ENCODE measurements at places on chromosomes 16 and 17.

DNA sequence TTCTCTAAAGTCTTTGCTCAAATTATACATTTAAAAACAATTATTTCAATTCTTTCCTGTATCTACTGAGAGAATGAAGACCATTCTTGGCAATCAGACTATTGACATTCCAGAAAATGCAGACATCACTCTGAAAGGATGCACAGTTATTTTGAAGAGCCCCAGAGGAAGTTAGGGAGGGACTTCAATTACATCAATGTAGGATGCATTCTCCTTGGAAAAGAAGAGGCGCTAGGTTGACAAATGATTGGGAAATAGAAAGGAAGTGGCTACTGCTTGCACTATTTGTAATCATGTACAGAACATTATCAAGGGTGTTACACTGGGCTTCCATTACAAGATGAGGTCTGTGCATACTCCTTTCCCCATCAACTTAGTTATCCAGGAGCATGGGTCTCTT, 74.3 kb downstream of the SSH2 start:
- no peak for DNase-seq

GRCh38 chr16:17299790-17300189, 171.0 kb downstream of the XYLT1 start:
- no peak for DNase-seq

- no peak for DNase-seq
These were observed 27.1 kb upstream of the SNN start for GRCh38 chr16:11640987-11641817.

DNA sequence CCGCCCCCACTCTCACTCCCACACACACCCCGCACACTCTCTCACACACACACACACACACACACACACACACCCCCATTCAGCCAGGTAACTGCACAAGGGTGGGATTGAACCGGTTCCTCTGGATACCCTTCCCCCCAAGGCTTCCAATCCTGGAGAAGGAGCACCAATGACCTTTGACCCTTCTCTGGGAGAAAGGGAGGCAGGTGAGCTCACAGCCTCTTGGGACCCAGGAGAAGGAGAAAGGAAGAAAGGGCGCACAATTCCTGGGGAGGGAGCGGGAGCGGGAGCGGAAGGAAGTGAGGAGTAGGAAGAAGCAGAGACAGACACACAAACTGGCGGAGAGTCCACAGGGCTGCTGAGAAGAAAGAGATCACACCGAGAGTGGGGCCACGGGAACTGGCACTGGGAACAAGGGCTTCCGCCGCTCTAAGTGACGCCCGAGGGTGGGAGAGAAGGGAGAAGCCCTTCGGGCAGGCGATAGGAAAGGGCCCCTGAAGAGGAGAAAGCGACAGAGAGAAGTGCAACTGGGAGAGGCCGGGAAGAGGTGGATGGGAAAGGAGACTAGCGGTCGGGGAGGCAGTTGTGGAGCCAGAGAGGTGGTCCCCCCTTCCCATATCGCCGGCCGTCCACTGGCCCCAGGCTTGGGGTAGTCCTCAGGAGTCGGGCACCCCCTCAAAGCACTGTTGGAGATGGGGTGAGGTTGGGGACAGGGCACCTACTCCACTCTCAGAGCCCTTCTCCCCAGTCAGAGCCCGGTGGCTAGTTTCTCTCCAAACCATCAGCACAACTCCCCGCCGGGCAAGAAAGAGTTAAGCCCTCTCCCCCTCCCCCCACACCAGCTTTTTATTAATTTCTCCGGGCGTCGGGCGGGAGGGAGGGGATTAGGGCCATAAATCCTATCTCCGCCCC, 1.3 kb downstream of the SAMD14 start:
- no peak for DNase-seq

- no peak for DNase-seq
These were observed 837 bp downstream of the LRRC59 start for GRCh38 chr17:50396261-50397110.

DNA sequence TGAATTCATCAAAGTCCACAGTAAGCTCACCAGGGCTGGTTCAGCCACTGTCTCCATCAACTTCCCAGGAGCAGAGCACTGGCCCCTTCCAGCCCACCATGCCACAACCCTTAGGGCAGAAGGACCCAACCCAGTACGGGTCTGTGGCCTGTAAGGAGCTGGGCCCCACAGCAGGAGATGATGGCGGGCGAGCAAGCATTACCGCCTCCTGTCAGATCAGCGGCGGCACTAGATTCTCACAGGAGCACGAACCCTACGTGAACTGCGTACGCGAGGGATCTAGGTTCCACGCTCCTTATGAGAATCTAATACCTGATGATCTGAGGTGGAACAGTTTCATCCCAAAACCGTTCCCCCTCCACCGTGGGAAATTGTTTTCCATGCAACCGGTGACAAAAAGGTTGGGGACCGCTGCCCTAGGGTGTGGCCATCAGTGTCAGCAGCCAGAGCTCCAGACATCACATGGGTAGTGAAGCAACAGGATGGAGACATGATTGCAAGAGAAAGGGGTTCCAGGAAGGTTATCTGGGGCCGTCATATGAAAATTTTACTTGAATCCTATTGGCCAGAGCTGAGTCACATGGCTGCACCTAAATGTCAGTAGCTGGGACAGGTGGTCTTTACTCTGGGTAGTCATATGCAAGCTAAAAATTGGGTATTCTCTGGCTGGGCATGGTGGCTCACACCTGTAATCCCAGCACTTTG, 12.4 kb upstream of the SLC25A19 start:
- DNase-seq: no peak
